ENCODE measurements at places on chromosomes 11 and 22.

DNA sequence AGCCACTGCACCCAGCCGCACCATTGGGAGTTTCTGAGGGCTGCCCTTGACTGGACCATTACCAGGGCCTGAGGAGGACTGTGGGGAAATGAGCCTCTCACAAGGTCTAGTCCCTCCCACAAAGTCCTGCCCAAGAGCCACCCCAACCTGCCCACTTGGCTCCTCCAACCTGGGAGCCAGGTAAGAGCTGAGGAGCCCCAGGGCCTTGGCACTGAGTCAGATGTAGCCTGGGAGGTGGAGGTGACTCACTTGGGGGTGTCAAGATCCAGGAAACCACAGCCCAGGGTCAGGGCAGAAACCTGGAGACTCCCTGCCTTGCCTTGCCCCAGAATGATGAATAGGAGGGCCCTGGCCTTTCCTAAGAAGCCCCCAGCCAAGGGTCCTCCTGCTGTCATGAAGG lies 25.8 kb upstream of the P2RY2 start:
- DNase-seq: no peak

DNA sequence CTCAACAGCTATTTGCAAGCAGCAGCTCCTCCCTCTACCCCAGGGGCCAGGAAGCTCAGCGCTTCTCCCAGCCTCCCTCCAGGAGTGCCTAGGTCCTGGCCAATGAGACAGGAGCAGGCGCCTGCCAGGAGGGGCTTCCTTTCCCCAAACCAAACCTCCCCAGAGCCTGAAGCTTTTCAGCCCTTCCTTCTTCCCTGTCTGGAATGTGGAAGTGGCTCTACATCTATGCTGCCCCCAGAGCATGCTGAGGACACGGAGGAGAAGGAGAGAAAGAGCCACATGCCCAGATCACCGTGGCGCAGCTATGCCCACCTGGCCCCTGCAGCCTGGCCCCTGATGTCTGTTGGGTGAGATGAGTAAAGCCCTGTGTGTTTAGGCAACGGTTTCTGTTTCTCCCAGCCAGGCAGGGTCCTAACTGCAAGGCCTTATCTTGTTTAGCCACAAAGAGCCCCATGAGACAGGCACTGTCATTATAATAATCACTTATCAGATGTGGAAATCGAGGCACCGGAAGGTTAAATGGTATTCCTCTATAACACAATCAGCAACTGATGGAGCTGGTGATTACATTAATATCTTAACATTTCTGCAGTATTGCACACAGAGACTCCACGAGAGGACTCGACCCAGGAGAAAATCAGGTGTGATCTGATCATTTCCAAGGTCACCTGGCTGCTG lies 315.8 kb downstream of the CTTN start:
- no peak for DNase-seq

- DNase-seq: no peak
Measured at GRCh38 chr11:11416917-11417316, 63.9 kb upstream of the CSNK2A3 start.

DNA sequence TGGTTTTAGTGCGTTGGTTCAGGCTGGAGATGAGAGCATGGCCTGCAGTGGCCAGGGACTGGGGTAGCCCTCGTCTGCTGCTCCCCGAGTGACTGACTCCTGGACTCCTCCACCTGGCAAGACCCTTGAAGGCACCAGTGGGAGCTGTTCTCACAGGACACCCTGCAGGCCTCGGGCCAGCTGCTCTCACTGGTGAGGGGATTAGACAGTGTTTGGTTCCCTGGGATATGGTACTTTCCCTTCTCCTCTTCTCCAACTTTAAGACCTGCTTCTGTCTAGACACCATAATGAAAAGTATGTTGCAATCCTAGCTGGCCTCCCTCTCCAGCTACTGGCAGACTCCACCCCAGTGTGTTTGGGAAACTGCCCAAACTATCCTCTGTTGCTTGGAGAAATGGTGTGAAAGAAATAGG lies 168.8 kb upstream of the CADM1 start:
- DNase-seq: no peak

GRCh38 chr11:94934362-94934761 lies 39.0 kb downstream of the CWC15 start:
- no peak for DNase-seq

DNA sequence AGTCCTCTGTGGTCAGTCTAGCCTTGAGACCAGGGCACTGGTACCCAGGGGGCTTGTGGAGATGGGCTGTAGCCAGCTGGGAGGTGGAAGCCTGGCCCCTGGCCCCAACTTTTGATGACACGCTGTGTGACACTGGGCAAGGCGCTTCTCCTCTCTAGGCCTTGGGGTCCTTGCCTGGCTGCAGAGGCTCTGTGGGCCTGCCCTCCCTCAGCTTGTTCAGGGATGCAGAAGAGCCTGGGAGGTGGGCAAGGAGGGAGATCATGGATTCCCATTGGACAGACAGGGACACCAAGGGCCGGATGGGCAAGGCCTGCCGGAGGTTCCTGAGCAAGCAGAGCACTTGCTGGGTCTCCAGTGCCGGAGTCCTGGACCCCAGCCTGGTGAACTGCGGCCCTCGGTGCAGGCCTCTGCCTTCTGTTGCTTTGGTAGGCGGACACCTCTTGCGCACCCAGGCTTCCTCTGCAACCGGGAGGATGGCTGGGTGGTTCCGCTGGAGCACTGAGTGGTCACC lies 1.3 kb upstream of the PPP2R5B start:
- DNase-seq: no peak

DNA sequence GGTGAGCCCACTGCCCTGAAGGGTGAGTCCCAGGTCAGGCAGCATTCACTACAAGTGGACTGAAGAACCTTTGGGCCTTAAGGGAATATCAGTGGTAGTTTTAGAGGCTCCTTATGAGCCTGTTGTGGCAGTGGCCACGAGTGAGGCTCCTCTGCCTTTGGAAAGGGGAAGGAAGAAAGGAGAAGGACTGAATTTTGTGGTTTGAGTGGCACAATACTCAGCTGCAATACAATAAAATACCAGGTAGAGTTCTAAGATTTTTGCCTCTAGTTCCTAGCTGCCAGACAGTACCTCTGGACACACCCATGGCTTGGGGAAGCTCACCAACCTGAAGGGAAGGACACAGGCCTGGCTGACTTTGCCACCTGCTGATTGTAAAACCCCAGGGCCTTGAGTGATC lies 260.9 kb downstream of the DYNC2H1 start:
- DNase-seq: no peak

Data from nucleus accumbens (tissue), 56 donors.